ENCODE measurements at places on chromosomes 7 and 10. TPM values are rescaled to one million over a fixed set of nuclear protein-coding genes. Genes with fewer than 3 reads are reported as not detected.

Gene GSTO2
- 0.28 TPM for total RNA-seq

DNA sequence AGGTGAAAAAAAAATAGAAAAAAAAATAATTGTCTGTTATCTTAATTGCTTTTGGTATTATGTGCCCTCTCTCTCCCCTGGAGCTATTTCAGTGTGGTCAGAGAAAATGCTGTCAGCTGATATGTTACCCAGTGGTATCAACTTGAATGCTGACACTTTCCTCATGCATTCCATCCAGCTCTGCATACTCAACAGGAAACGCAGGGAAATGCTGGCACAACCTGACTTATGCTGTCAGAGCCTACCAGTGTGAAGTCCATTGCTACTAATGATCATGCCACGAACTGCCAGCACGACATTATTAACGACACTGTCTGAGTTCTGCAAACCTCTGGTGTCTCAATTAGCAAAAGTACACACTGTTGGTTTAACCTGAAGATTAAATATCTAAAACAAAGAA, 182.8 kb downstream of the ZWINT start:
- no peak for ATAC-seq

GRCh38 chr7:103037476-103037822, 37.1 kb downstream of the FBXL13 start:
- ATAC-seq, result no peak

GRCh38 chr10:132916956-132917666, 25.3 kb downstream of the CFAP46 start:
- no peak for ATAC-seq
